ENCODE measurements at places on chromosomes 16 and 17.

DNA sequence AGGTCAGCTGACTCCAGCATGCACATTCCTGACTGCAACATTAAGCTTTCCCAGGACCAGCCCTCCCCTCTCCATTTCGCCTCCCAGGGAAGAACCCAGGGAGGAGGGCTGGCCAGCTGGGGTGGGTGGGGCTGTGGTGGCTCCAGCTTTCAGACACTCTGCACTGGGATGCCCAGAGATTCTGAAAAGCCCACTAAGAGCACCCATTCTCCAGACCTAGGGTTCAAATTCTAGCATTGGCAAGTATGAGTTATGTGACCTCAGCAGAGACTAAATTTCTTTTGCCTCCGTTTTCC is 7.8 kb downstream of the DLX3 start:
- no peak for DNase-seq

GRCh38 chr17:63911041-63911635 is at the start of gene CSHL1:
Gene CSHL1 (minus strand): TSS chr17:63911258. CDS start chr17:63911196, 62 bp downstream.
- no peak for DNase-seq

DNA sequence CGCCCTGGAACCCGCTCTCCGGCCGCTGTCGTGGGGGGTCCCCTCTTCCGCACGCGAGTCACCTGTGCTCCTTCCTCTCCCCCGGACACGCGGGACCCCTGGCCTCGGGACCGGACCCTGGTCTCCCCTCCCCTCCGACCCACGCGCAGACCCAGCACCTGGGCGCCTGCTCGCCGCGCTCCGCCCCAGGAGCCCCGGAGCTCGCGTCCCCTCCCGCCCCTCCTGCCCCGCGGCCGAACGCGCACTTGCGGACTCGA is 762 bp downstream of the RAB40B start:
- no peak for DNase-seq

DNA sequence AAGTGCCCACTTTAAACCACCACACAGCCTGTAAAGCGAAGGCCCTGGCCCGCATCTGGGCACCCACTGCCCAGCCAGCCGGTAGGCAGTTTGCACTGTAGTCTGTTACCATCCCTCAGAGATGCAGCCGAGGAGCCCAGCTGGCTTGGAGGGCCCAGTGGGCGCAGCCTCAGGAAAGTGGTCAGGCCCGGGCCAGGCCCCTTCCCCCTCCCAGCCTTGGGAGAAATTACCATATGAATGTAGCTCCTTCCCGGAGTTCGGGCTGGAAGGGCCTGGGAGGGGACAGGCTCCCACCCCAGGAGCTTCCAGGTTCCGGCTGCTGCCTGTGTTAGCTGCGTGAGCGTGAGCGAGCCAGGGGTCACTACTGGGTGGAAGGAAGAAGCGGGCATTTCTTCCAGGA is 325.4 kb downstream of the SEC14L1 start:
- DNase-seq, result no peak

- no peak for DNase-seq
Observed at GRCh38 chr17:47735139-47735464, 2.1 kb downstream of the TBX21 start.

DNA sequence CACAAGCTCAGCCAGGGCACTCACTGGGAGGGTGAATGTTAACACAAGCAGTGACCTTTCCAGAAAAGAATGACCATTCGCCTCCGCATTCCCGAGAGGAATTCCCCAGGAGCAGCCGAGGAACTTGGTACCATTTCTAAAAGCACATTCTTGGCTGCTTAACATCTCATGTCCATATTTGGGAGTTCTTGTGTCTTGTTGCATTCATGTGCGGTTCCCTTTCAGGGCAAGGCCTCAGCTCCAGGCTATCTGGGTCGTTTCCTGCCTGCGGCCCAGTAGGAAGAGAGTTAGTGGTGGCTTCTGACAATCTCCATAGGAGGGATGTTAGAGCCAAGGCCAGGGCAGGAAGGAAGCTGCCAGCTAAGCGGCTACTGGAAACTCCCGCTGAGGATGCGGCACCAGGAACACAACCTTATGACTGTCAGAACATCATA is 27.8 kb upstream of the MEAK7 start:
- no peak for DNase-seq

DNA sequence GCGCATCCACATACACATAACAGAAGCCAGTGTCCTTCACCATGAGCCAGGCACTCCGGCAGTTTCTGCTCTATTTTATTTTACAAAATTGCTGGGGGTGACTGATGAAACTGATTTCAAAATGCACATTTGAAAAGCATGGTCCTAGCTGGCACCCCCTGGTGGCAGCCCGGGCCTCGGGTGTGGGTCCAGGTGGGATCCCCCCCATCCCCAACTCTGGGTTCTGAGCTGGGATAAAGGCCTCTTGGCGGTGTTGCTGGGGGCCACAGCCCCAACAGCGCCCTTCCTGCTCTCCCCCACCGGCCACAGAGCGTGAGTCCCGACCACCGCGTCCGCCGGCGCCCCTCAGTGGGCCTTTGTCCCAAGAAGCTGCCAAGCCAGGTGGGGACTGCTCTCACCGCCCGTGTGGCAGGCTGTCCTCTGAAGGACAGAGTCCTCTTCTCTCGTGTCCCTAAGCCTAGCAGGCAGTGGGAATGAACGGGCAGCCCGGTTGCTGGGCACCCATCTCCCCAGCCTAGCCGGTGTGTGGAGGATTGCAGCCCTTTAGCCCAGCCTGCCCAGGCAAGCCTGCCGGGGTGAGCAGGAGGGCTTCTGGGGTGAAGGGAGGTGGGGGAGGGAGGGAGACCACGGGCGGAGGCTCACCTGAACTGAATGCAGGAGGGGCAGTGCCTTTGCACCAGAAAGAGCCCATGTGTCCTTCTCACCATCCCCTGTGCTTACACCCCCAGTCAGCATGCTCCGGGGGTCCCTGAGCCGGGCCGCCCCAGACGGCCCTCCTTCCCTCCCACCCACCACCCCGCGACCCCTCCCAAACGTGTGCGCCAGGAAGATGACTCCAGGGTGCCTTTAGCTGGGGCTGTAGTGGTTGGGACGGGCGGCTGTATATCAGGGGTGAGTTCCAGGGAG is 898 bp downstream of the SNAI3 start:
- peak; percentile 61 for DNase-seq

DNA sequence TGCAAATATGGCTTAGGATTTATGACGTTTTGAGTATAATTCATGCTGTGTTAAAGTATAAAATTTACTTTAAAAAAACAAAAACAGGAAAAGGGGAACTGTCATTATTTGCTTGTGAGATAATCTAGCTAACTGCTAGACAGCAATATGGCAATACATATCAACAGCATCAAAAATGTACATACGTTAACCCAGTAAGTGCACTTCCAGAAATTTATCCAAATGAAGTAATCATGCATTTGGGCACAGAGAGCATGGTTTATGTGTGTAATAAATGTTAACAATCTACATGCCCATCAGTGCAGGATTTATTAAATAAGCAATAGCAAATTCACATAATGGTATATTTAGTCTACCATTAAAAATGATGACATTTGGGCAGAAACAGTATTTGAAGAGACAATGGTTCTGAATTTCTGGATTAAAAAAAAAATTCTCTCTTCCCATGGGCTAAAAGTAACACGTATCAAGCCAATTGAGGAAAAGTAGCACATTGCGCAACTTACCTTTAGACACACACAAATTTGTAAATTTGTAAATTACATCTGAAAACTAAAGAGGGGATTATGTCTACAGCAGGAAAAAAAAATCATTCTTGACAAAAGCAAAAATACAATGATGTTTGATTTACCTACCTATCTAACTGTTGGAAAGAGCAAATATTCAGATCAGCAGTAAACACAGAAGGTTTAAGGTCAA is 80.2 kb downstream of the CACNG1 start:
- no peak for DNase-seq

GRCh38 chr17:76810956-76811355 is 57.2 kb upstream of the MGAT5B start:
- no peak for DNase-seq

DNA sequence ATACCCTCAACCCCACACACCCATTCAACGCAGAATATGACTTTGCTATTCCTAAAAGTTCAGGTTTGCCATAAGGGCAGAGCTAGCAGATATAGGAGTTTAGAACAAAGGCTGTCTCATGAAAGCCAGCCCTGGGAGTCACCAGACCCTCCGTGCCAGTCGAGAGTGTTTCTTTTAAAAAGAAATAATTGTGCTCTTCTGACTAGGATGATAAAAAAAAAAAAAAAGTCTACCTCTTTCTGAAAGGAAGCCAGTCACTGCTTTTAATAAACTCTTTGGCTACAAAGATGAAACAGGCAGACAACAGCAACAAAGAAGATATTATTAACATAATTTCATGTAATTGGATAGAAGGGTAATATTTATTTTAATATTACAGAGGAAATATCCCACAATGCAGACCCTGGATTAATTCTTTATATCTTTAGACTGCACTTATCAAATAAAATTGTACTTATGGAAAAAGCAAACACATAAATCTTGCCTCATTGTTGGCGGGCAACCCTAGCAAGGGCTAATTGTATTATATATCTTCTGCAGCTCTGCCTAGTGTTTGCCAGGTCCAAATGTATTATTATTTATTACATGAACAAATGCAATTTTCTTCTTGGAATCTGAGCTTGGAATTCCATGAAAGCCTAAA is 277.5 kb upstream of the DYNLRB2 start:
- no peak for DNase-seq

- DNase-seq, result no peak
Observed at GRCh38 chr16:29775742-29776408, 2.2 kb upstream of the ZG16 start.

DNA sequence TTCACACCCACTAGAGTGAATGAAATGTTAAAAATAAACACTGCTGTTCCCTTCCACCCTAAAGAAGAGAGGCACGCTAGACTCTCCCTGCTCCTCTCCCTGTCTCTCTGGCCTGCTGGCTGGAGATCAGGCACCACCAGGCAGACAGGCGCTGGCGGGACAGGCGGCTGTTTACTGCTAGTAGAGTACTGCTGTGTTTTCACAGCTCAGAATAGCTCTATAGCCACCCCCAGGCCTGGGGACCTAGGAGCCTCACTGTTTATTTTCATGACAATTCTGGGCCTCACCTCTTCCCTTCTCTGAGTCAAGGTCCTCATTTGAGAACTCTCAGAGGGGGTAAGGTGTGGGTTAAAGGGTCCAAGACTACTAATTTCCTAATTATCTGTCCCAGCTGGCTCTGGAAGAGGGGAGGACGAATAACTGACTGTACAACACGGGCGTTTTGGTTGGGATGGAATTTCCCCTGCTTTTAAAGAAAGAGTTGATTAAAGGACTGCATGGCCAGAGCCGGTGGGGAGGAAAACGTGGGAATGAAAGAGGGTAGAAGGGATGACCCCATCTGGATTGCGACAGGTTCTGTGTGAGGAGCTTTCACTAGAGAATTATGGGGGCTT is 9.0 kb upstream of the G6PC1 start:
- no peak for DNase-seq

GRCh38 chr16:3173892-3174617 is 13.9 kb upstream of the OR1F1 start:
- DNase-seq, result no peak

GRCh38 chr16:13913374-13914292 is 6.3 kb upstream of the ERCC4 start:
- DNase-seq, result no peak
